ENCODE measurements at places on chromosomes 1 and 21.

DNA sequence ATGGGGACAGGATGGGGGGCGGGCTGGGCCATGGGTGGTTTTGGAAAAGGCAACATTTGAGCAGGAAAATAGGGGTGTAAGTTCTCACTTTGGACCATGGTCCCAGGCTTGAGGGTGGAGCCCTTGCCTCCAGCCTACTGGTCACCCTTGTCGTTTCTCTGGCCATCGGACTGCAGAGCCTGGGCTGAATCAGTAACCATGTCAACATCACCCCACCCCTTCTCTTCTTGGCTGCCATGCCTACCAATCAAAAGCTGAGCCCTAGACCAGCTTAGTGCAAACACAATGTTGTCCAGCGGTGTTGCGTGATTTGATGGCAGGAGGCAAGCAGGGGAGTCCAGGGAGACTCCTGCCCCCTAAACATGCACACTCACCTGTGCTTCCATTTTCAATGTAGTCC, 231.0 kb upstream of the KAZN start:
- no peak for DNase-seq

- no peak for DNase-seq
These were observed 83.4 kb downstream of the USP24 start for GRCh38 chr1:55131801-55132200.

DNA sequence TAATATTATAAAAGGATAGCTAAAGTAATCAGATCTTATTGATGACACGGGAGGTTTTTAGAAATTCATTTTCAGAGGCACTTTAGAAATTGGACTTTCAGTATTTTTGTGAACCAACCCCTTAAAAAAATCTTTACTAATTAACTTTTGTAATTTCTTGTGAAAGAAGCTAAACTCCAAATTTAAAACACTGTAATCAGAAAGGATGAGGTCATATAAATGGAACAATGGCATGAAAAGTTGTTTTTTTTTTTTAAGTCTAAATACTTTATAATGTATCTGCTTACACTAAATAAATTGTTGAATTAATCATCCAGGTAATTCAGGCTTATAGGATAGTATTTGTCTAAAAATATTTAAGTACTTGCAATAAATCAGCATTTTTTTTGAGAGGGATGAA, 9.0 kb downstream of the ZBTB18 start:
- DNase-seq, result peak; percentile 18

GRCh38 chr1:19177811-19178210, 32.3 kb downstream of the UBR4 start:
- DNase-seq, result no peak

GRCh38 chr1:109213345-109213823, 334 bp upstream of the SARS1 start:
- no peak for DNase-seq

GRCh38 chr1:70090141-70090540, 115.2 kb downstream of the LRRC40 start:
- no peak for DNase-seq

DNA sequence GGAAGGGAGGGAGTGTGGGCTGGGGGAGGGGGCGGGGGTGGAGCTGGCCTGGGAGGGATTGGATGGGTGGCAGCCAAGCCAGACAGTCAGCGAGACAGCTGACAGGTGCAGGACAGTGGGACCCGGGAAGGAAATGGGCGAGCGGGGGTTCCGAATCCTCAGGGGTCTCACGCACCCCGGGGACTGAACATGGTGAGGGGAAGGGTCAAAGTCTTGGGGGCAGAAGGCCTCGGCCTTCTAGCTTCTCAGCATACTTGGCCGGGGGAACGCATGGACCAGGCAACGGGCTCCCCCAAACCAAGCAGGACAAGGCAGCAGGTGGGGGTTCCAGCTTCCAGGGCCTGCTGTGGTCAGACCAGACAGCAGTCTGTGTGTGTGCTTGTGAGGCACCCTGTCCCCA, 23.1 kb downstream of the CASZ1 start:
- no peak for DNase-seq

- DNase-seq, result no peak
These were observed 748 bp upstream of the OR2AJ1 start for GRCh38 chr1:247923941-247924340.

GRCh38 chr1:153933955-153934354, 11.2 kb upstream of the GATAD2B start:
- DNase-seq, result no peak

GRCh38 chr1:44723064-44723463, 7.9 kb downstream of the RNU5D-1 start:
- DNase-seq, result no peak

- DNase-seq, result no peak
These were observed 487.3 kb downstream of the AJAP1 start for GRCh38 chr1:5141750-5142149.

DNA sequence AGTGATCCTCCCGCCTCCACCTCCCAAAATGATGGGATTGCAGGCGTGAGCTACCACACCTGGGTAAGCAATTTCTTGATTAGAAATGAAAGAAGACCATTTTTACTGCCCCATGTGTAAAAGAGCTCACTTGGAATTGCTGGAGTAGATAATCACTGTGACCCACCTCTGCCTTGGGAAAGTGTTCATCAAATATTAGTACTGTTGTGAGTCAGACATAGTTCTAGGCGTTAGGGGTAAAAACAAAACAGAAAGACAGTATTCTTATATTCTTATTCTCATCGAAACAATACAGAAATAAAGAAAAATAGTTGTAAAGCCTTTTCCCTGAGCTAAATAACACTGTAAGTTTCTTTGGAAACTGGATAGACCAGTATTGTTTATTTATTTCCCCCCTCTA, 36.2 kb downstream of the CELF3 start:
- peak; percentile 33 for DNase-seq

- DNase-seq, result no peak
These were observed 18.8 kb downstream of the IRF2BP2 start for GRCh38 chr1:234591131-234591530.

GRCh38 chr1:241401156-241401555, 44.2 kb upstream of the RGS7 start:
- no peak for DNase-seq

- no peak for DNase-seq
These were observed 189.3 kb downstream of the PTPRU start for GRCh38 chr1:29425631-29426030.

DNA sequence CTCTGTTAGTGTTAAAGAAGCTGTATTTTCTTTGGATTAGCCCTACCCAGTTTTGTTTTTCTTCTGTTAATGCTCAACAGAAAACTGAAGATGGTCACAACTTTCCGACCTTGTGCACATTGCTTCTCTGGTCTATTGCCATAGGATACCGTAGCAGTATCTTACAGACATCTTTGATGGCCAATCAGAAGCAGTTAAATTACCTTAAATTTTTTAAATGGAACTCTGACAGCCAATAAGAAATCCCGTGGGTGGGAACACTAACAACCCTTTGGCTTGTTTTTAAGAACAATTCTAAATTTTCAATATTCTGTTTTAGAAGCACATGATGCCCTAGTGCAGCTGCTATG, 17.2 kb downstream of the NFYC start:
- peak; percentile 87 for DNase-seq

DNA sequence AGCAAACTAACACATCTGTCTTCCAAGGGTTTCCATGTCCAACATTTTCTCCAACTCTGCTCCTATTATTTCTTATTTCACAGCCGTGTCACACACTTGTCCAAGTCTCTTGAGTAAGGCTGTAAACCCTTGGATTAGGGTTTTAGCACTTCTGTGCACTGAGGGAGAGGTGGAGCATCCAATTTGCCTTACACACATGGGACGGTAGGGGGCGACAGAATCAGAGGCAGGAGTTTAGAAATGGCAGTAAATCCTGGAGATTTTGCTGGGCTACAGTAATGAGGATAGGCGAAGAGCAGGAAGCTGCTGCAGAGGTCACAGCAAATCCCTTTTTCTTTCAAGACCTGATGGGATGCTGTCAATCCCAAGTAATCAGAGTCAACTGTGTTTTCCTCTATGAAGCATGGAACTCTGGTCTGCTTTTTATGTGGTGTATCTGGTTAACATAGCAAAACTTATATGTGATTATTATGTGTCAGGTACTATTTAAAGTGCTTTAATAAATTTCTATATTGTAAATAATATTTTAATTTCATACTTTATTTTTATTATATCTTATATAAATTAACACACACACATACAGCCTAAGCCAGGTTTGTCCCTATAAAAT, 15.4 kb upstream of the LCE5A start:
- peak; percentile 63 for DNase-seq

GRCh38 chr1:44829506-44830384, 13.3 kb downstream of the PTCH2 start:
- DNase-seq, result no peak

GRCh38 chr21:44049182-44049581, 37.1 kb downstream of the TRAPPC10 start:
- no peak for DNase-seq

GRCh38 chr1:29462096-29462495, 225.8 kb downstream of the PTPRU start:
- no peak for DNase-seq

GRCh38 chr1:221633841-221634409, 108.0 kb downstream of the DUSP10 start:
- no peak for DNase-seq

GRCh38 chr1:92461364-92462097, 25.2 kb downstream of the GFI1 start:
- no peak for DNase-seq

GRCh38 chr1:63592536-63593302, 492 bp upstream of the PGM1 start:
- peak; percentile 75 for DNase-seq

- DNase-seq, result no peak
These were observed 109.7 kb downstream of the TSEN15 start for GRCh38 chr1:184161071-184161698.

DNA sequence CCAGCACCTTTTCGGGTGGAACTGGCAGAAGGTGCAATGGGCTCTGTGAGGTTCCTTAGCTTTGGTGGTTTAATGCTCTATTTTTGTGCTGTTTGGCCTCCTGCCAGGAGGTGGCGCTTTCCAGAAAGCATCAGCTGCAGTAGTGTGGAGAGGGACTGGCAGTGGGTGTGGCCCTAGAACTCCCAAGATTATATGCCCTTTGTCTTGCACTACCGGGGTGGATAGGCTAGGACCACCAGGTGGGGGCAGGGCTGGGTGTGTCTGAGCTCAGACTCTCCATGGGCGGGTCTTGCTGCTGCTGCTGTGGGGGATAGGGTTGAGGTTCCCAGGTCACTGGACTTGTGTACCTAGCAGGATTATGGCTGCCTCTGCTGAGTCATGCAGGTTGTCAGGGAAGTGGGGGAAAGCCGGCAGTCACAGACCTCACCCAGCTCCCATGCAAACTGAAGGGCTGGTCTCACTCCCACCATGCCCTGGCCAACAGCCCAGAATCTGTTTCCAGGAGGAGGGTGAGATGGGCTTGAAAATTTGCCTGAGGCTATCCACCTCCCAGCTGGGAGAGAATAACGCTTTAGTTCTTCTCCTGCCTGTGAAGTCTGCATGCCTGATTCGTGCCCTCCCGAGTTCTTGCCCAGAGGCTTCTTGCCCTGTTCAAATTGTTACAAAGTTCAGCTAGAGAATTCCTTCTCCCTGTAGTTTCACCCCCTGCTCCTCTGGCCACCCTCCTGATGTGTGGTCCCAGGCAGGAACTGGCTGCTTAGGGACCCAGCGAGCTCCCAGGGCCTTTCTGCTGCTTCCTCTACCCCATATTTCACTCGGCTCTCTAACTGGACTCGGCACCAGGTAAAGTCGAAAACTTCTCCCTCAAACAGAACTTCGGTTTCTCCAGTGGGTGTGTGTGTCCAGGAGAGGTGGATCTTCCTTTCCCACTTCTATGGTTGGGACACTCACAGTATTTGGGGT, 76.5 kb upstream of the BTG3 start:
- DNase-seq, result peak; percentile 2

DNA sequence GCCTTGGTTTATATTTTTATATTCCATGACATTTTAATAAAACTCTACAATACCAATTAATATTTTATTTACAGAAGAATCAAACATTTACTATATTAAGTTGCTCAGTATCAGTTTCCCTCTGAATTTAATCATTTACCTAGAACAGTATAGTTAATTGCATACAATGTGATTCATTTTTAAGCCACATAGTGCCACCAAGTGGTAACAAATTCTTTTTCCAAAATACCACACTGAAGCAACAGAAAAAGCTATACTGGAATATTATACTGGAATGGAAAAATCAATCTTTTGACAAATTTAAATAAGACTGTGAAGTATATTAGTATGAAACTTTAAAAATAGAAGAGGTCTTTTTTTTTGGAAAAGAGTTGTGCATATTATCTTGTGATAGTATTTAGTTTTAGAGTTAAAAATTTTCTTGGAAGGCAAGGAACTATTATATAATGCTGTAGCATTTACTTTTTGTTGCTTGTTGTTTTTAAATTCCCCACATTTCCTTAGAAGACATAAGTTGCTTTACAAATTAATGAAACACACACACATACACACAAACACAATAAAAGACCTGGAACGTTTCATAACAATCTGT, 57.3 kb downstream of the ZNF644 start:
- DNase-seq, result peak; percentile 44

- DNase-seq, result no peak
These were observed 25.2 kb upstream of the CDCA8 start for GRCh38 chr1:37667023-37667671.

- DNase-seq, result no peak
These were observed 61.4 kb upstream of the TNFSF18 start for GRCh38 chr1:173112129-173112528.

Measured in ACHN (cell line).